ENCODE measurements at places on chromosomes 7 and 10.

DNA sequence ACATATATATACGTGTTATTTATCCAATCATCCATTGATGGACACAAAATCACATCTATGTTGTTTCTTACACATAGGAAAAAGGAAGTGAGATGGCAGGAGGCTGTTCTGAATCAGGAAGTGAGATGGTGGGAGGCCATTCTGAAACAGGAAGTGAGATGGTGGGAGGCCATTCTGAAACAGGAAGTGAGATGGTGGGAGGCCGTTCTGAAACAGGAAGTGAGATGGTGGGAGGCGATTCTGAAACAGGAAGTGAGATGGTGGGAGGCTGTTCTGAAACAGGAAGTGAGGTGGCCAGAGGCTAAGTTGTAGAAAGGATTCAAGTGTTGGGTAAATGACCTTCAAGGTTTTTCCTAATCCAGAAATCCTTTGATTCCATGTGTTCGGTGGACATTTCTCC, 921.5 kb downstream of the TYW1 start:
- DNase-seq: no peak

GRCh38 chr7:6163402-6163801, 109.0 kb downstream of the CYTH3 start:
- DNase-seq: no peak

DNA sequence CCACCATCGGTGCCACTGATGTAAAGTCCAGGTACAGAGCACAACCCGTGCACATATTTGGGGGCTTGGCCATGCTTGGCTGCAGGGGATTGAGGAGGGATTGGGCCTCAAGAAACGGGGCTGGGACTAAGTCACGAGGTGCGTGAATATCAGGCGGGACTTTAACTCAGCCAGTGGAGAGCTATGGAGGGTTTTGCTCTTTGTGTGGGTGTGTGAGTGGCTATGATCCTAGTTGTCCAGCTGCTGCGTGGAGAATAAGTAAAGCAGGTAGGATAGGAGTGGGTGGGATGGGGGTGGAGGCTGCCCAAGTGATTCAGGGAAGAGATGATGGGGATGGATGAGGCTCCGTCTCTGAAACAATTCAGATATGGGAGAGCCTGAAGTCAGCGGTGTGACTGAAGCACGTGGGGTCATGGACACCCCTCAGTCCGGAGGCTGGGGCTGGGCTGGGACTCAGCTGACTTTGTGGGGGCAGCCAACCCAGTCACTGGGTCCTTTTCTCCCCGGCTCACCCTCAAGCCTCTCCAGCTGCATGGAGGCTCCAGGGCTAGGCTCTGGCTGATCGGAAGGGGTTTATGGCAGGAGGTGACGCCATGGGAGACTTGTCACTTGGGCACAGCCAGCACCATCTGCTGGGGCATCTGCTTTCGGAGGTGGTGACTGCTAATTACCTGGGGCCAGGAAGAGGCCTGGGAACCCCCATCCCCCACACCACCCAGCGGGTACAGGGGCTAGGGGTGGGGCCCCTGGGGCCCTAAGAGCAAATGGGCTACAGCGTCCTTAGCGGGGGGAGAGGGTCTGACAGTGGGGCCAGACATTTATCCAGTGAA, 1.7 kb upstream of the LFNG start:
- no peak for DNase-seq

- DNase-seq: no peak
These were observed 3.4 kb downstream of the GFRA1 start for GRCh38 chr10:116269619-116270018.

GRCh38 chr10:95651346-95652060, 5.0 kb downstream of the ALDH18A1 start:
- no peak for DNase-seq

DNA sequence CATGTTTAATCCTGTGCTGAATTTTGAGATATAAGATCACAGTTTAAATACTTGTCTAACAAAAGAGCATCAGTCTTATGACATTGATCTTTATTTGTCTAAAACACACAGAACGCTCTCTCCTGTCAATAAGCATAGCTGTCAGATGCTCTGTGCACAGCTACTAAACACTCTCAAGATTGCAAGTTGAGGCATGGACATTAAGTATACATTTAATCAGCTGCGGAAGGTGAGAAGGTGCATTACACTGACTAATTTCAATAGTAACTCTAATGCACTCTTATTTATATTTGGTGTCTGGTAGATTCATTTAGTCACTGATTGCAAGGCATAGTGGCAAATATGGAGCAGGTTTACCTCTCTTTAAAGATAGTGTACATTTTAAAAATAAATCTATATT, 580.3 kb upstream of the NRP1 start:
- DNase-seq: no peak

All from stimulated activated CD8-positive, alpha-beta memory T cell treated with anti-CD3 and anti-CD28 coated beads, Interleukin-7, amount 100 ng/mL, for 24 hours (primary cell).